ENCODE measurements at places on chromosomes 7 and 10.

DNA sequence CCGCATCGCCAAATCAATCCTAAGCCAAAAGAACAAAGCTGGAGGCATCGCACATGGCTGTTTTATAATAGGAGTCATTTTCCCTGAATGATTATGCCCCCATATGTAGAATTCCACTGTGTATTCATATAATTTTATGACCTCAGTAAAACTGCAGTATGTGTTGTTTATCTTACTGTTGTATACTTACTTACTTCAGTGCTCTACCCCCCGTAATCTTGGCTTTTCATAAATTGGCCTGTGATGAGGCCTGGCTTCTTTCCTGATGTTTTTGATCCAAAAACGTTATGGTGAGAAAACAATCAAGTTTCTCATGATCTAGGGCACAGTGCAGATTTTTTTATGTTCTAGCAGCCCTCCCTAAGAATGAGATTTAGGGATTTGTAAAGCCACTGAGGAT, 306.4 kb upstream of the FZD1 start:
- no peak for DNase-seq

- no peak for DNase-seq
These were observed 561.7 kb upstream of the POM121L12 start for GRCh38 chr7:52473756-52474155.

DNA sequence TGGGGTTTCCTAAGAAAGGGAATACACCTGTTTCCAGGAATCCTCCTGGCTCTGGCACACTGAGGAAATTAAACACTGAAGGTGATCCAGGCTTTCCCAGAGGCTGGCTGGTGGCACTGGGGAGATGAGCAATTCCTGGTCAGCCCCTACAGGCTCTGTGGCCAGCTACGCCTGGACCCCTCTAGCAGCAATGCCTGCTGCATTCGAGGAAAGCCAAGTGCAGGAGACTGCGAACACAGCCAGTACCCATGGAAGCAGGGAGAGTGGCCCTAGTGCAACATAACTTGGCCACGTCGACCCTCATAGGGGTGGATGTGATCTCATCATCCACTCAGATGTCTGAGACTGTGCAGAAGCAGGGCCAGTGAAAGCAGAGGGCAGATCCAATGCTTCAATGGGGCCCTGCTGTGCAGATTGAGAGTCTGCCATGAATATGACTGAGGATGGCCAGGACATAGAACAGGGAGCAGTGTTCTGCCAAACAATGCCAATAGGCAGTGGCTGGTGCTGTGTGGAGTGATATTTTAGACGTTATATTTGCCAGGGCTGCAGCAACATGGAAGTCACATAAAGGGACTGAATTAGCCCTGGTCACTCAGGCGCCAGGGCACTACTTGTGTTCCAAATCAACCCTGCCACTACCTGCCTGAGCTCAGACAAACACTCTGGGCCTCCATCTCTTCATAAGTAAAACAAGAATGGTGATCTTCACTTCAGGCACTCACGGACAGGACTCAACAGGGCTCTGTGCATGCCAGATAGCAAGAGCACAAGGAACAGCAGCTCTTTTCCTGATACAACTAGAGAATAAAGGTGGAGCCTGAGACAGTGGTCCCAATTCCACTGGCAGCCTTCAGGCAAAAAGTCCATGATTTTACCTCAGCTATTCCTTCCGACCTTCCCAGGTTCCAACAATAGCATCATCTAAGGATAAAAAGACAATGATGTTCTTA, 2.4 kb downstream of the ZNF488 start:
- DNase-seq, result no peak

- no peak for DNase-seq
These were observed 31.3 kb upstream of the NME8 start for GRCh38 chr7:37816922-37817590.

Measured in GM13977 (cell line).